ENCODE measurements at places on chromosomes 1 and 21.

GRCh38 chr1:210292231-210292871, 36.4 kb upstream of the HHAT start:
- DNase-seq: no peak

DNA sequence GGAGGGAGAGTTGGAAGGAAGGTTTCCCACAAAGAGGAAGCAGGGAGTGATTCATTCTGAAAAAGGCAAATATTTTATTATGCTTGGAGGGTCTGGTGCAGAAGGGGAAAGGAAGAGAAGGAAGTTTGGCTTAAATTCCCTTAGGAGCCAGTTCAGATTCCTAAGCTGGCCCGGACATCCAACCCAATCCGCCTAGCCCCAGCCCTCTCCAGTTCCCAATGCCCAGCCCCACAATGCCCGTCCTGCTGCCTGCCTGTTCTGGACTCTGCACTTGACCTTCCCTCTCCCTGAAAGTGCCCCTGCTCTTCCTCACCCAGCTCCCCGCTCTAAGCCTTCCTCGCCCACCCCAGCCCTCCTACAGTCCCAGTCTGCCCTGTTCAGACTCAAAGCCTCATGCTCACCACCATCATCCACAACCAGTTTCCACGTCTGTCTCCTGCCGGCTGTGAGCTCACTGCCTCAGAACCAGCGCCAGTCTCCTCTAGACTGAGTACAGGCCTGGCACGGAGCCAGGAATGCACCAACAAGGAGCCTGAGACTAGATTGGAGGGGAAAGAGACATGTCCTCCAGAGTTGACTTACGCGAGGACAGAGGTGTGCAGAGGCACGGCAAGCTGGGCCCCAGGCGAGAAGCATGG, 18.9 kb downstream of the CAPN2 start:
- DNase-seq: no peak

GRCh38 chr1:36390411-36390810, 4.7 kb upstream of the STK40 start:
- no peak for DNase-seq

DNA sequence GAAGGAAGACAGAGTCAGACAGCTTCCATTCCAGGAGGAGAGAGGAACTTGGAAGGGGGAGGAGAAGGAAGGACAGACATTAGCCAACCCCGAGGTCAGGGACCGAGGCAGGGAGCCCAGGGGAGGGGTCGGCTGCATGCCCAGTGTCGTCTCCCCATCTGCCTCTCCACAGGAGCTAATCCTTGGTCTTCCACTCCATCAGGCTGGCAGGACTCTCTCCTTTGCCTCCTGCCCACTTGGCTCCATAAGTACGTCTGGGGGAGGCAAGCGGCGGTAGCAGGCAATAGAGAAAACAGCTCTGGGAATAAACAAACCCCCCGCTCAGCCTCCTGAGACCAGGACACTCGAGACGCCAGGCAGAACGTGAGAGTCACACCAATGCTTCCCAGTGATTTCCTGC, 71.3 kb downstream of the GRIK3 start:
- no peak for DNase-seq

GRCh38 chr1:53656747-53657530, 82.0 kb downstream of the GLIS1 start:
- no peak for DNase-seq

GRCh38 chr1:50978852-50979781, 9.1 kb downstream of the CDKN2C start:
- DNase-seq: no peak

- no peak for DNase-seq
Observed at GRCh38 chr1:95506736-95507414, 272.9 kb downstream of the RWDD3 start.

DNA sequence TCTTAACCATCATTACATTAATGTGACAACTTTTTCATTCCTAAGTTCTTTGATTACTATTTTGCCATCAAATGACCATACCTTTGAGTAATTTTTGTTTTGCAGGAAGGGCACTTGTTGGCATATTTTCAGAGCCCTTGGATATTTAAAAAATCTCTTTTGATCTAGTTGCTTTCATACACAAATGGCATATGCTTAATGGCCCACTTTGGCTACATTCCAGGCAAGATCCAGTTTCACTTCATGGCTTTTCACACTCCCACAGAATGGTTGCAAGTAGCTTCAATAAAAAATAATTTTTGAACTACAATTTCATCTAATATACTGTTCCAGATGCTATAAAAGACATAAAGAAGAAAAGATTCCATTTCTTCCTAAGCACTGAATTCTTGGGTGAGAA, 18.1 kb downstream of the ADAM30 start:
- no peak for DNase-seq

GRCh38 chr1:6108937-6109614, 63.4 kb downstream of the KCNAB2 start:
- no peak for DNase-seq

GRCh38 chr21:26840912-26841311, 4.3 kb downstream of the ADAMTS1 start:
- no peak for DNase-seq

GRCh38 chr1:104084380-104084779, 334.7 kb downstream of the AMY1C start:
- no peak for DNase-seq

DNA sequence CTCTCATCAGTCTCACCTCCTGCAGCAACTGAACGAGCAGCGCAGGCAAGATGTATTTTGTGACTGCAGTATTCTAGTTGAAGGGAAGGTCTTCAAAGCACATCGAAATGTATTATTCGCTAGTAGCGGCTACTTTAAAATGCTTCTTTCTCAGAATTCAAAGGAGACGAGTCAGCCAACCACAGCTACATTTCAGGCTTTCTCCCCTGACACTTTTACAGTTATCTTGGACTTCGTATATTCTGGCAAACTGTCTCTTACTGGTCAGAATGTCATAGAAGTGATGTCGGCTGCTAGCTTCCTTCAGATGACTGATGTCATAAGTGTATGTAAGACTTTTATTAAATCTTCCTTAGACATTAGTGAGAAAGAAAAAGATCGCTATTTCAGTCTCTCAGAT, 53.7 kb downstream of the ZBTB8A start:
- no peak for DNase-seq

DNA sequence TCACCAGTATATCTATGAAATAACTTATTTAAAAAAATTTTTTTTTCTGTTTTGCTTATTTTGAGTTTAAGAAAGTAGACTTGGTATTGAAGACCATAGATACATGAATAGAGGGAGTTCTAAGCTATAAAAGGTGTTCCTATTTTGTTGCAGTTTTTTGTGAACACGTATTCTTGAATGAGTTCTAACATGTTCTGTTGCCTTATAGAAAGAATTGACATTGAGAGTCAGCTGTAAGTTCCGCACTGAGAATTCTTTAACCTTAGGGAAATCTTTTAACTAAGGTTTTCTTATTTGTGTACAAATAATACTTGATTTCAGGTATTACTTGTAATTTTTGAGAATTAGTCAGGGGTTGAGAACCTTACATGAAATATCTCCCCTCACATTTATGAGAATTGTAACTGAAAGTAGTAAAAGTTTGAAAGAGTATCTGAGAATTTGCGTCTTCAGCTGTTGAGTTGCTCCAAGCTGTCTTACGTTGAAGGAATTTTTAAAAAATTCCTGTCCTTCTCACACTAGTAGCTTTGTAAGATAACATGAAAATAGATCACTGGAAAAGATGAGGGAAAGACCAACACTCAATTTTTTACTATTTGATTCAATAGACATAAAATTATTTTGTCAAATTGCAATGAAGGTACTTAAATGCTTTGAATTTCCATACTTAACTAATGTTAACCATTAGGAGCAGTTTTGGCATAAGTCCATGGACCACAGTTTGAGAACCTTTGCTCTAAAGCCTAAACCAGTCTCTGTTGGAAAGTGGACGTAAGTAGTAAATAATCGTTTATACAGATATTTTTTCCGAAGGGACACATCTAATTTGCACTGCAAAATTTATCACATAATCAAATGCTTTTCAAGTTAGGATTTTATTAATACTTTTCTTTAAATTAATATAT, 3.8 kb downstream of the DR1 start:
- DNase-seq: no peak

- DNase-seq: no peak
Observed at GRCh38 chr1:165486663-165487062, 41.7 kb upstream of the RXRG start.

DNA sequence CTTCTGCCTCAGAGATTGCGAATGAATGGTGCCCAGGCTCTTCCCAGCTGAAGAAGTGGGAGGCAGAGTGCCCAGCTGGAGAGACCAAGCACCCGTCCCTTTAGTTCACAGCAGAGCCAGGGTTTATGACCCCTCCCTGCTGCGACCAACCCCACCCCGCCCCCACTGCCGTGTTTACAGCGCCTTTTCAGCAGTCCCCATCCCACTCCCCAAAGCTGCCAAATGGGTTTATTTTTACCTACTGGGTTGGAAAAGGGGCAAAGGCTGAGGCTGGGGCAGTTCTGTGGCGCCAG, 23.6 kb downstream of the DYRK3 start:
- no peak for DNase-seq

DNA sequence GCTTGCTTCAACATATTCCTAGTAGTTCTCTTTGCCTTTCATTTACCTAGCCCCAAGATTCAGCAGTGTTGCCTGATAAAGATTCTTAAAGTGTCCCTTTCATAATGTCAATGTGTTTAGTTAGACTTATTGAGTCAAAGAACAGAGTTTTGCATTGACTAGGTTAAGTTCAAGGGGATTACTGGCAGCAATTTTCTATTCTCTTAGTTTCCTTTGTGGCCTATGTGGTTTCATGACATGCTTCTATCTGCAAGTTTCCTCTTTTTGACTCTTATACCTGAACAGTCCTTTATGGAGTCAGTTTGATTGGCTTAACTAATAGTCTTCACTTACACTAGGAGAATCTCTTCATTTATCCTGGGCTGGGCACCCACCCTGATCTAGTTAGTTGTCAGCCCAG, 151.3 kb downstream of the ADGRL4 start:
- DNase-seq: no peak

DNA sequence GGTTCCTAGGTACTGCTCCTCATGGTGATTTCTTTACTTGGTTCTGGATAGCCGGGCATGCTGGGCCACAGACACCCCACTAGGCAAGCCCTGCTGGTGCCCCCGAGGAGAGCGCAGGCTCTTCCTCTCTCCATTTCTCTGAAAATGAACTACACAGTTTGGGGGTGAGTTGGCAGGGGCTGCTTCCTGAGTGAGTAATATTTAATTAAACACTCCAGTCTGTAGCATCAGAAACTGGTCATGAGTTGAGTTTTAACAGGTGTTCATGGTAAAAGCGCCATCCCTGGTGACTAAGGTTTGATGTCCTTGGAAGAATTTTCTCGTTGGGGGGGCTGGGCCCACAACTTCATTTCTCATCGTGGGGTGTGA, 1.7 kb downstream of the SPSB1 start:
- DNase-seq: no peak

DNA sequence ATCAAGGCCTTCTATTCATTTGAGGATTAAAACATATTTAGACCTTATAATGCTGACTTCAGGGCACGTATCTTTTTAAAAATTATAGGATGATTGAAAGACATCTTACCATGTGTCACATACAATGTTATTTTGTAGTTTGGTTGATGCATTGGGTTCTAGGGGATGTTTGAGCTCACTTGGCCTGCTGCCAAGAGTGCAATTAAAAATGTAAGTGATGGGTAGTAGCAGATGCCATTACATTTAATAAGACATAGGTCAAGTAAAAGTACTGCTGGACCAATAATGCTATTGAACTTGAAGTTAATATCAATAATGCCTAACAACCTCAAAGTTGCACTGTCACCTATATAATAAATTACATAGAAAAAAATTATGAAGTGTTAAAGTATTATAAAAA, 616.5 kb upstream of the RGS18 start:
- no peak for DNase-seq

DNA sequence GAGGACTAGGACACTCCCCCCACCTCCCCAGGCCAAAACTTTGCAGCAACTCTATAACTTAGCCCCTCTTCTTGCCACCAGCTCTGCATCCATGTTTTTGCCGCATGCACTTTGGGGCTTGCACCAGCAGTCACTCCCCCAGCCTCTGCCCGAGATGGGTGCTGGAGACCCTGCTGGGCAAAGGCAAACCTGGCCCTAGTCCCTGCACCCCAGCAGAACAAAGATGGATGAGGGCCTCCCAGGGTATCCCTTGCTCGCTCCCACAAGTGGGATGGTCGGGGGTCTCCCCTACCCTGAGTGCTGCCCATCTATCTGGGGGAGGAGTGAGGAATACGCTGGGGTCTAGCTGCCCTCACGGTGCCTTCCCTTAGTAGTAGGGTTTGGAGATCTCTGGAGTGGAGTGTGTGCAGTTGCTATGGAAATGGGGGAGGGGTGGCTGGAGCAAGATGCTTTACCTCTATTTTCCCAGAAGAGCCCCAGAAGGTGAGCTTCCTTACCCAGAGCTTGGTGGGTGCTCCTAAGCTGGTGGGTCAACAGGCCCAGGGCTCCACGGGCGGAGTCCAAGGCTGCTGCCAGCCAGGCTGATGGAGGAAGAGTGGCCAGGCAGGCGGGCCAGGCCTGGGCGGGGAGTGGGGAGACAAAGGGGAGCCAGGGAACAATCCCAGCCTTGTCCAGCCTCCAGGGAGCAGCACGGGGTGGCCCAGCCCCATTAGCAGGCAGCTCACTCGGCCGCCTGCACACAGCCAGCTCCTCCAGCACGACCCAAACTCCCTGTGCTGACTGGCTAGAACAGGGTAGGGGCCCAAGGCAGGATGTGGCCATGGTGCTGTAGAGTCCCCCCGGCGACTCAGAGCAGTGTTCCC, at the start of gene PAQR6:
TSS of gene PAQR6 (minus strand) at position 597 of the 863 bp plus-strand sequence. CDS start 1,325 bp downstream, outside the sequence.
- DNase-seq: no peak

DNA sequence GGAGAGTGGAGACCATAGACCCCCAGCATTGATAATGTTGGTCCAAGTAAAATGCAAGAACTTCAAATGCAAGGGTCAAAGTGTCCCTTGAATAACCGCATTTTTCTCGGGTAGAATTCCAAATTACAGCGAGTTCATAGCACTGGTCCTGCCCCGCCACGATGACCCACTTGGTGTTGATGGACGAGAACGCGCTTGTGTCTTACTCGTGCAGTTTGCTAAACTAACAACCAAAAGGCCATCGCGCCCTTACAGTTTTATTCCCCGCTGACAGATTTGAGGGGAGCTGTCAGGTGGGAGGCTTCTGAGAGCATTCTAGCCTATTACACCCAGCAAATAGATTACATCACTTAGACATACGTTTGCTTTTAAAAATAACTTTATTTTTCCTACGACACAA, 17.3 kb upstream of the TSPEAR start:
- DNase-seq: no peak

DNA sequence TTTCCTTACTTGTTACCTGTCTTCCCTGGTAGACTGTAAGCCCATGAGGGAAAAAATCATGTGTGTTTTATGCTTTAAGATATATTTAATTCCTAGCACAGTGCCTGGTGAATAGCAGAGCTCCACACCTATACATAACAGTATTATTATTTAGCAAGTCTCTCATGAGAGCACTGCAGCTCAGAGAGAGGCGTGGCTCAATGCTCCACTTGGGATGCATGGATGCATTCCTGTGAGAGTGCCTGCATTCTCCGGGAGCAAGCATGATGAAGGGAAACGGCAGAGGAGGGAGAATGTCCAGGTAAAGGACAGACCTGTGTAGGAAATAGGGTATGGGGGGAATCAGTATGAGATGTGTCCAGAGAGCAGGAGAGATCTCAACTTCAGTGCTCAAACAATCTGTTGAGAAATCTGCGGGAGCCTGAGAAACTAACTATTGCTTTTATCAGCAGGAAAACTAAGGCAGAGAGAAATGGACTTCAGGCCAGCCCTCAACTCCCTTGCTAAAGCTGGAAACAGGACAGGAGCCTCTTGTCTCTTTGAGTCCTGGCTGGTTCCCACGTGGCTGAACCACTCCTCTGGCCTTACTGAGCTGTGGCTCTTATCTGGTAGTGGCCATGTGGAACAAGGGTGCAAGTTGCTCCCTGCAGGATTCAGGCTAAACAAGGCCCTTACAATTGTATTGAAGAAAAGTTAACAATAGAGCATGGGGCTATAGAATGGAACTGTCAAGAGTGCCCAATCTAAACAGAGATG, 113.1 kb downstream of the KCNN3 start:
- DNase-seq: no peak
